ENCODE measurements at places on chromosomes 2 and 18.

DNA sequence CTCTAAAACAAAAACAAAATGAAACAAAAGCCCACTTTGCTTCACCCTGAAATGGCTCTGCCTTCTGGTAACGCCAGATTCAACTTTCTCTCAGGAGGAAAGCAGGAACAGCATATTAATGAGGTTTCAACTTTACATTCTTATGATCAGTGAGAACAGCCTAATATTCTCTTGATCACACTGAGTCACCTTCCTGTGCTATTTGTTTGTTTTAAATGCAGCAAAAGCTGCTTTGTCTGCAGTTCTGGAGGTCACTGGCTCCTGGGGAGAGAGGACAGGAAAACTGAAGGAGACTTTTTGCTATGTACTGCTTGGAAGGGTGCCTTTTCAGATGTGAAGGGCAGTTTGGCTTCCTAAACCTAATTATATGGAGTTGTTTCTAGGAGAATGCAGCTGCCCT, 48.1 kb downstream of the MAIP1 start:
- no peak for DNase-seq

GRCh38 chr2:45134726-45135125, 125.5 kb upstream of the SIX2 start:
- DNase-seq, result no peak

DNA sequence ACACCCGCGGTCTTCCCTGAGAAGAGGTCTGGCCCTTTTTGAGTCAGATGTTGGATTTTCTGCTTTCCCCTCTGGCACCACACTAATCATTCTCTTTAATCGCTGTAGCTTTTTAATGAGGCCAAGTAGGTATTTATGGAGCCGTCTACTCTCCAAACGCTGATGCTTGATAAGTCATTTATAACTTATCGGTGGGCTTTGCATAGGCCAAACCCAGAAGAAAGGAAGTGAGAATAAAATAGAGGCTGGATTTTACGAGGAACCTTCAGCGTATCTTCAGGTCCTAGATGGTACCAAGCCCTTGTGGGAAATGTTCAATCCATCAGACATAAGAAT, 142.5 kb upstream of the CTAGE1 start:
- no peak for DNase-seq

DNA sequence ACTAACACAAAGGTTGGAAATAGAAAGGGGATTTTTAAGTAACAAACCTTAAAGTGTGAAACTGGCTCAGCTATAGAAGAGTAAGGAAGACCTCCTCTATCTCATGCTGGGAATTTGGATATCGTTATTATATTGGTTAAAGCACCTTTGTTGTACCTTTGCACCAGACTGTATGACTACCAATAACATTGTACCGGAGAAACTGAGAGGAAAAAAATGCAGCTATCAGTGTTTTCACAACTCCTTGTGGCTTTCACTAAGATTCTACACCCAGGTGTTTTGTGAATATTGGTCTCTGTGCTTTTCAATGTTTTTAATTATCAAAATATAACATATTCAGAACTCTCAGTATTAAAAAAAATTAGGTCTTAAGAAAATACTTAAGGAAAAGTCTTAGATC, 48.7 kb downstream of the DTNB start:
- DNase-seq, result no peak

DNA sequence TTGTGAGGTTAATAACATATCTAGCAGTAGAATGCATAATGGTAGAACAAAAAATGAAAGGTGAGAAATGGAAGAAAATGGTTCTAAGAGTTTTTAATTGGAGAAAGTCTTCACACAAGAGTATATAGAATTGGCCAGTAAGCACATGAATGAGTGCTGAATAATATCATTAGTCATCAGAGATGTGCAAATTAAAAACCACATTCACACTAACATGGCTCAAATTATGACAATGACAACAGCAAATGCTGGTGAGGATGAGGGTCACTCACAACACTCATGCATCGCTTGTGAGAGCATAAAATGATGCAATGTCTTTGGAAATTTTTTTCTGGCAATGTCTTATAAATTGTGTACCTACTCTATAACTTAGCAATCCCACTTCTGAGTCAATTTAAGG, 1355.4 kb upstream of the ACVR2A start:
- no peak for DNase-seq

- DNase-seq, result no peak
These were observed 33.1 kb upstream of the LNPK start for GRCh38 chr2:176035013-176035691.

- DNase-seq, result no peak
These were observed 4.8 kb upstream of the TMEM37 start for GRCh38 chr2:119426801-119427395.

- no peak for DNase-seq
These were observed 193.1 kb upstream of the UBE2E3 start for GRCh38 chr2:180787330-180787729.

DNA sequence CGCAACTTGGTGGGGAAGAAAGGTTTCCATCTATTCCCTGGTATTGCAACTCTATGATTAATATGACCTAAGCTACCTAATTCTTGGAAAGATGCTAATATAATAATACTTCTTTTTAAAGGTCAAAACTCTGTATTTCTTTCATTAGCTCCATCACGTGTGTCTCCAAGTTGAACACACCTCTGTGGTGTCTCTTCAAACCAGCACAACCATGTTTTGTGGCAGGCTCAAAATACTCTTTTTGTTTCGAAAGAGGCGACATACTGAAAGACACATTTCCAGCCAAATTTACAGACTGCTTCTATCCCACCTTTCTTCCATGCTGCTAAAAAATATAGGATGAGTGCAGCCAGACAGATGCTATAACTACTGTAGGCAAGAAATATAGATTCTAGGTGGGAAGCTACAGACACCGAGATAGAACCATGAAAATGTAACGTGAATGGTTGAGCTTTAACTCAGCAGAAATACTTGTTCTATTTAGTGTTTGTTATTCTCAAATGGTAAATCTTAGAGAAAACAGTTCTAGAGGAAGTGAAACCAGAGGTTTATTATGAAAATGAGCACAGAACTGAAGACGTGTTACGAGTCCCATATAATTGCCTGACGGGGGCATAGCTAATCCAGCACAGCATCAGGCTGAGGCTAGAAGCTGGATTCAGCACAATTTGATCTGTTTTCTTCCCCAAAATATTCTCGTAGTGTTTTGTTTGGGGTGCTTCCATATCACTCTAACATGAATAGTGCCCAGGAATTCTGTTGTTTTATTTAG, 991.5 kb upstream of the FANCL start:
- no peak for DNase-seq

DNA sequence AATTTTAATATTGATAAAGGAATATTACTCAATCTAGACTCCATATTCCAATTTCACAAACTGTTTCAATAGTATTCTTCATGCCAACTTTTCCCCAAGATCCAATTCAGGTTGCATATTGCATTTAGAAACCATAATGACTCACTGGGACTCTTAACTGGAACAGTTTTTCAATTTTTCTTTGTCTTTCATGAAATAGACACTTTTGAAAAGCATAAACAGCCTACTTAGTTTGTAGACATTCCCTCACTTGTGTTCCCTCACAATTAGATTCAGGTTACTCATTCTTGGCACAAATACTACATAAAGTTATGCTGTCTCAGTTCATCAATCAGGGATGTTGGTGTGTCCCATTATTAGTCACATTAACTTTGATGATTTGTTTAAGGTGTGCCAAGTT, 1768.4 kb upstream of the PIK3C3 start:
- DNase-seq, result no peak

DNA sequence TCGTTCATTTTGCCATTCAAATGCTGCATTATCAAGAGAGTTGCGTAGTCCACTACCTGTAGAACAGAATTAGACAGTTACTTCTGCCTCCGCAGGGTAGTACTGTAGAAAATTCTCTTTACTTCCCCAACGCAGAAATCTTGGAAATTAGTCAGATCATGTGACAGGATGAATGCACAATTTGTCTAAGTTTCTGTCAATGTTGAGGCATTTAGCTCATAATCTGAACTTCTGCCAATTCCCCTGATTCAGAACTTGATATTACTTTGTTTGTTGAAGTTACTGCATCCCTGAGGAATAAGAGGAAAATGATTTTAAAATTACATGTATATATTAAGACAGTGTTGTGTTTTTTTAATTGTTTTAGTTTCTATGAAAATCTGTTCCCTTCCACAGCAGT, 83.4 kb downstream of the TTC27 start:
- no peak for DNase-seq

DNA sequence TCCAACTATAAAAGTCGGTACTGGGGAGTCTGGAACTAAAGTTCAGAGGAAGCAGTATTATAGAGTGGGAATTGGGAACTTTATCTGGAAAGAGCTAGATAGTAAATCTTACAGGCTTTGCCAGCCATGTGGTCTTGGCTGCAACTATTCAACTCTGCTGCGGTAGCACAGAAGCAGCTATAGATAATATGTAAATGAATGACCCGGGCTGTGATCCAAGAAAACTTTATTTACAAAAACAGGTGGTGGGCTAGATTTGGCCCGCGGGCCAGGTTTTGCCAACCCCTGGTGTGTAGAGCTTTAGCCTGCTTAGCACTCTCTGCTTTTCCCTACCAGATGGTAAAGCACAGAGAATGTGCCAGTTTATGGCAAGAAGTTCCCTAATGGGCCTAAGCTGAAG, 70.8 kb downstream of the TNP1 start:
- no peak for DNase-seq
